ENCODE measurements at places on chromosomes 16 and 17.

- DNase-seq: no peak
These were observed 679.7 kb upstream of the SOX9 start for GRCh38 chr17:71441098-71441497.

DNA sequence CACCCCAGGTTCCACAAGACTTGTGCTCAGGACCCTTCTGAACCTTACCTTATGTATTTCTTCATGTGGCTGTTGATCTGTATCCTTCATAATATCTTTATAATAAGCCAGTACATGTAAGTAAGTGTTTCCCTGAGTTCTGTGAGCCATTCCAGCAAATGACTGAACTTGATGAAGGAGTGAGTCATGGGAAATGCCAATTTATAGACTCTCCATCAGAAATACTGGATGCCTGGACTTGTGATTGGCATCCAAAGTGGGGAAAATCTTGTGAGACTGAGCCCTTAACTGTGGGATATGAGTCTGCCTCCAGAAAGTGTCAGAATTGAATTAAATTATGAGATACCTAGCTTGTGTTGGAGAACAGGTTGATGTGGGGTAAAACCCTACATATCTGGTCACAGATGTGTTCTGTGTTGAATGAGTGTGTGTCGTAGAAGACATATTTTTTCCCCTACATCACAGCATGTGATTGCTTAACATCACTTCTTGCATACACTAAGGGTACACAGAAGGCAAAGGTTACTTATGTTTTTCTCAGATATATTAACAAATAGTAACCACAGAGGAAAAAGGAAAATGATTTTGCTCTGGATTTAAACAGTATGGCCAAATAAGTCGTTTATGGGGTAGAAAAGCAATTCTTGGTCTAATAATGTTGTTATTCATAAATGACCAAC is 70.2 kb upstream of the NETO2 start:
- DNase-seq: no peak

DNA sequence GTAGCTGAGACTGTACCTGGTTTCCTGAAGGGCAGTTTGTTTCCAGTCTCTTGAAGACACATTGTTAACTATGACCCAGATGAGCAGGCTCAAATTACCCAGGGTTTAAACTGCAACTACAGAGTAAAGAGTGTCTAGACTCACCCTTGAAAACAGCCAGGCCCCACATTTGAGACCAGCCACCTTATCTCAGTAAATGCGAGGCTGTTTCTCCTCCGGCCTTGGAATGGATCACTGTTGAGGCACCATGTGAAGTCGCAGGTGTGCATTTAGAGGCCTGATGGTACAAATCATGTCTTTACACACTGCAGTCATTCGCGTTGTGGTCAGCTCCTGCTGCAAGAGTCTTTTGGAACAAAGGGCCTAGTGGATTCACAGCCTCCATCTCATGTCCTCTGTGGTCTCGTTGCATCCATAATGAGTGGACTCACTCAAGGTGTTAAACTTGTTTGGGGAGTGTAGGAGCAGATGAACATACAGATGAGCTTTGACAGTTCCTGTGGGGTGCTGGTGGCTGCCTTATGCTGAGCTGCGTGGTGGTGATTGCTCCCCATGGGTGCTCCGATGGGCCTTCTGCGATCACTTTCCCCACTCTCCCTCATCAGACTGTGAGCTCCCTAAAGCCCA is 18.5 kb upstream of the N4BP1 start:
- DNase-seq: no peak

DNA sequence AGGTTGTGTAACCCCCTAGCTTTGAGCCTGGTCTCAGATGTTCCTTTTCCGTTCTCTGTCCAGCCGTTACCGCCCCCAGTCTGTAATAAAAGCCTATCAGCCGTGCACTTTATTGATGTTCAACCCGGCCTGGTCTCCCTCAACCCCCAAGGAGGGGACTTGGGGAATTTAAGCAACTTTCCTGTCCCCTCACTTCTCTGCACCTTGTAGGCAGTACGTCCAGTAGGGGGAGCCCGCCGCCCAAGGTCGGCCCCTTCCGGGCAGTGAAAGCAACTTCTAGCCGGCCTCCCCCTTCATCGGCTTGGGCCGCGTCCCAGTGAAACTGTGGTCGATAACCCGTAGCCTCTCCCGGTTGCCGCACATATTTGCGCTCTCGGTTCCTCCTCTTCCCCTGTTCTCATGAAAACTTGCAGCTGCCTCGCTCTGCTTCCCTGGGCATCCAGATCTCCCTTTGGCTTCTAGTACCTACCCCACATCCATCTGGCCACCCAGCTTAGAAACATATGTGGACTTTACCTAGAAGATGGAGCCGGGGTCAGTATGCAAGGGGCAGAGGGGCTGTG is 7.9 kb downstream of the PNPO start:
- peak; percentile 73 for DNase-seq

DNA sequence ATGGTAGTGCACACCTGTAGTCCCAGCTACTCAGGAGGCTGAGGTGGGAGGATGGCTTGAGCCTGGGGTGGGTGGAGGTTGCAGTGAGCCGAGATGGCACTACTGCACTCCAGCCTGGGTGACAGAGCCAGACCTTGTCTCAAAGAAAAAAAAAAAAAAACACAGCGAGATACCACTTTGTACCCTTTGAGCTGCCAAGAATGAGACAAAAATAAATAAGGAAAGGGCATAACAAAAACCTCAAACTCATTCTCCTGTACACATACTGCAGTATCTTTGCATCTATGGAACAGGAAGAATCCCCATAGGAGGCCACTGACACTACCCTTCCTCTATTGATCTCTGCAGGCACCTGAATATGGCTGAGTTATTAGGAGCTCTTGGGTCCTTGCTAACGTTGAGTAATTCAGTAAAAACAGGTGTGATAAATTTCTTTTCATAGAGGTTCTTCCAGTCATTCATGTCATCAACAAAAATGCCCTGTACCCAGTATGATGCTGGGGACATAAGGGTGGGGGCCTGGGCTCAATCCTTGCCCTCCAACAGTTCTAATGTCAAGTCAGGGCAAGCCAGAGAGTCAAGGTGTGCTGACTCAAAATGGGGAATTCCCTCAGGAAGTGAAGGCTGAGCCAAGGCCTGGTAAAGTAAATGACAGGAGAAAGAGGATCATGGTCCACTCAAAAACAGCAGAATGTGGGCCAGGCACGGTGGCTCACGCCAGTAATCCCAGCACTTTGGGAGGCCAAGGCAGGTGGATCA is 26.9 kb downstream of the RANBP10 start:
- DNase-seq: no peak

GRCh38 chr17:41153856-41154255 is 4.2 kb upstream of the KRTAP4-5 start:
- no peak for DNase-seq

All from effector memory CD8-positive, alpha-beta T cell (primary cell).